Stimulated activated CD4-positive, alpha-beta T cell treated with anti-CD3 and anti-CD28 coated beads, Interleukin-15, amount 100 ng/mL, for 1 hour (primary cell): ENCODE measurements at places on chromosomes 5 and 9.

GRCh38 chr5:78566747-78567425 is 81.7 kb downstream of the LHFPL2 start:
- no peak for DNase-seq

DNA sequence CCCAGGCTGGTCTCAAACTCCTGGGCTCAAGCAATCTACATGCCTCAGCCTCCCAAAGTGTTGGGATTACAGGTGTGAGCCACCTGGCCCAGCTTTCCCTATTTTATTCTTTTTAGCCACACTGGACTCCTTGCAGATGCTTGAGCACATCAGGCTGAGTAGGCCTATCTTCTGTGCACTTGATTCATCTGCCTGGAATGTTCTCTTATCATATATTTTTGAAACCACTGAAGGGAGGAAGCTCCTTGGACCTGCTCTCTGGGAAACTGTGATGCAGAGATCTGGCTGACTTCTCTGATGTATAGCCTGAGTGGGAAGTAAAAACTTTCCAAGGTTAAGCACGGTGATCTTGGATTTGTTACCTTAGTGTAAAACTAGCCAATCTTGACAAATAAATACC is 6.5 kb upstream of the MAT2B start:
- no peak for DNase-seq

DNA sequence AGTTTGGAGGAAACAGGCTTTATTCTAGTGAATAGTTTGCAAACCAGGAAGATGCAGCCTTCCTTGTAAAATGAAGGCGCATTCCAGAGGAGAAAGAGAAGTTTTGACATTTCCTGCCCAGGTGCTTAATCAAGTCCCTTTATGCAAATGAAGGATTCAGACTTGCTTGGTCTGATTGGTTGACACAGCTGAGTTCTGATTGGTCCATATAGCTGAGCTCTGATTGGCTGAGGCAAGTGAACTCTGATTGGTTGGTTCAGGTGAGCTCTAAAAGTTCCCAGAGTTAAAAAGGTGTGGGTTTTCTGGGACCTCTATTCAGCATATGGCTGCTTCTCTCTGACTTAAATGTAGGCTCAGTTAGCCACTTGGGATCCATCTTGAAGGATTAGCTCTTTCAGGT is 151.0 kb downstream of the CACNA1B start:
- no peak for DNase-seq

DNA sequence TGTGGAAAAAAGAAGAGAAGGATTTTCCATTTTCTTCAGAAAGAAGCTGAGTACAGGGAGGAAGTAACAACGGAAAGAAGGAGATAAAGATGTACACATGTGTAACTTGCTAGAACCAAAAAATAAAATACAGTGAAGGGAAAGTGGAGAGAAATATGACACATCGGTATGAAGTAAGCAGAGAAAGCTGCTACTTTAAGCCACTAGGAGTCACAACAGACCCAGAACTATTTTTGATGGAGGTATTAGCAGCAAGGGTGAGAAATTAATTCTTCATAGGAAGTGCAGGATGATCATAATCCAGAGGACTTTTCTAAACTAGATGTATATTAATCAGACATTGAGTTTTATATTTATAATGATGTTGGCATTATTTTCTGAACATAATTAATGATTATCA is 88.5 kb downstream of the FAM174A start:
- DNase-seq = no peak
